Ureter (tissue), 1 donor: ENCODE measurements at places on chromosomes 13 and 19. TPM values are rescaled to one million over a fixed set of nuclear protein-coding genes. Genes with fewer than 3 reads are reported as not detected.

DNA sequence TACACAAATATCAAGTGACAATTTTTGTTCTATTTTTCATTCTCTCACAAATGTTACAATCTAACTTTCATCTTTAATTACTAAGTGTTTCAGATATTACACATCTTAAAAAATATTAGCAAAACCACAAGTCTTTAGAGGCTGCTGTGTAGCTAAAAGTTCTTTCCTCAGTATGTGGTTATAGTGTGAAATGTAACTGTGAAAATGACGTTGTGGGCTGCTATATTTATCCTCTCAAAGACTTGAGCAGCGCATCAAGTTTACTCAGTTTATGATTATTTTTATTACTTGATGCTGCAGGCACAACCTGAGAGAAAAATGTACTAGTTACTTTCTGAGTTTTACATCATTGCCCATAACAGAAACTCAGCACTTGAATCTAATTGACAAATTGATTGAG, 2860.6 kb upstream of the PCDH20 start:
- no peak for DNase-seq

- DNase-seq = no peak
These were observed 84.0 kb upstream of the SLC7A1 start for GRCh38 chr13:29679396-29680053.

DNA sequence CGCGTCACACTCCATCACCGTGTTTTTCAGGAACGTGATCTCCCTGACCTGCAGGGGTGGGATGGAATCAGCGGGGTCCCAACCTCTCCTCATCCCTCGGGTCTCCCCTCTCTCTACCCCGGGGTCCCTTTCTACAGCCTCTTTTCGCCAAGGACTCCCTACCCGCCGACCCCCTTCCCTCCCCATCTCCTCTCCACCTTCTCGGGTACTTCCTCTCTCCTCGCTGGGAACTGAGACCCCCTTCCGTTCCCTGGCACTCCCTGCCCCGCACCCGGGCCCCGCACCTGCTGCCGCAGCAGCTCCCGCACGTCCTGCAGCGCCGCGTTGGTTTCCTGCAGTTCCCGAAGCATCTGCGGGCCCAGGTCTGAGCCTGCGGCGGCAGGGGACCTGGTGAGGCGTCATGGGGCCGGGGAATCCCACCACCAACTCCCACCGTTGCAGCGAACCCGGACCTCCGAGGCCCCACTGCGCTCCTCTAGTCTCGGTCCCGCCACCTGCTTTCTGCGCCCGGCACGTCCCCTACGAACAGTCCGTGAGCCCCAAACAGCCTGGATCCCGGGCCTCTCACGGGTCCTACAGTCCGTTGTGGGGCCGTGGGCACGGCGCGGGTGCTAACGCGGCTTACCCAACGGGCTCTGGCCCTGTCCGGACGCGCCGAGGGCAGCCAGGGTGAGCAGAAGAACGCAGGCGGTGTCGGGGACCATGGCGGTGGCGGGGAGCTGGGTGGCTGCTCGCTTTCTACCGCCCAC, at the start of gene COMP:
COMP (minus strand) TSS at position 740 of the 749 bp plus-strand sequence; CDS start at position 704, 36 bp downstream.
- DNase-seq = no peak

- no peak for DNase-seq
These were observed 3.1 kb upstream of the LYPD3 start for GRCh38 chr19:43468354-43469159.

GRCh38 chr19:47512183-47512947, 2.5 kb downstream of the NAPA start:
- DNase-seq = peak; percentile 83

GRCh38 chr19:18170714-18171255, 2.8 kb upstream of the IFI30 start:
- DNase-seq = peak; percentile 50

GRCh38 chr19:32471095-32471494, 65.5 kb downstream of the DPY19L3 start:
- no peak for DNase-seq

DNA sequence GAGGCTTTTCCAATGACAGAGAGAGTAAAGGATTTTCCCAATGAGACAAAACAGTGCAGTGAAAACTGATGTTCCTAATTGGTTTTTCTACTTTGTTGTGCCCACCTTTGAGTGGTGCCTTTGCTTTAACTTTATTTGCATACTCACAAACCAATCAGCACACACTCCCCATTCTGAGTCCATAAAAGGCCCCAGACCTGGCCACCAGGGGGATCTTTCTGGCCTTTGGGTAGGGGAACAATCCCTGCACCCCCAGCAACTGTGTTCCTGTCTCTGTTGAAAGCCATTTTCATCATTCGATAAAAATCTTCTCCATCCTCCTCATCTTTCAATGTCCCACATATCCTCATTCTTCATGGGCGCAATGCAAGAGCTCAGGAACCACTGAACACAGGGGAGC, 252.8 kb downstream of the B3GLCT start:
- no peak for DNase-seq

DNA sequence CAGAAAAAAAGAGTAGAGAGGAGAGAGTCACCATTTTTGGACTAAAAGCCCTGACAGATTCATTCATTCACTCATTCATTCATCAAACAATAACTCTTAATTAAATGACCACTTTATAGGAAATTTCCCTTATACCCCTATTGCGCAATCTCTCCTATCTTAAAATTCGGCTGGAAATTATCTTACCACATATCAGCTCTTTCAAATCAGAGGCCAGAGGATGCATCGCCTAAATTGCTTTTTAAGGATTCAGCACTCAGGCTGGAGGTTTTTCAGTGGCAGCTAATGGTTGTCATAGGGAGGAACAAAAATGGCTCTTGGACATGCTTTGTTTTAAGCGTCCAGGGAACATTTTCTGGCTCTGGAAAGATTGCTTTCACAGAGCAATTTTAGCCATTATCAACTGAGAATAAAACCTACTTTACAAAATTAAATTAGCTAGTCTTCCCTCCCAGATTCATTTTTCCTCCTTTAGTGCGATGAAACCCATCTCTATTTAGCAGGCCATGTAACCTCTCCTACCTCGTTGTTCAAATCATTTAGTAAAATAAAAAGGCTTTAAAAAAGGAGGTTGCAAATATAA, 115.2 kb downstream of the OLFM4 start:
- no peak for DNase-seq

Gene IQCN
- total RNA-seq = 5.9 TPM

Gene FBXL12
- 28.2 TPM for total RNA-seq

Gene MAST1
- 0.36 TPM for total RNA-seq

Gene TEX29
- total RNA-seq = not detected

Gene ZSWIM9
- total RNA-seq = 5.2 TPM
